ENCODE measurements at places on chromosomes 2 and 18.

GRCh38 chr2:33391529-33392255 is 84.8 kb upstream of the RASGRP3 start:
- no peak for DNase-seq

- DNase-seq = no peak
These were observed 67.2 kb upstream of the FRZB start for GRCh38 chr2:182933629-182934028.

DNA sequence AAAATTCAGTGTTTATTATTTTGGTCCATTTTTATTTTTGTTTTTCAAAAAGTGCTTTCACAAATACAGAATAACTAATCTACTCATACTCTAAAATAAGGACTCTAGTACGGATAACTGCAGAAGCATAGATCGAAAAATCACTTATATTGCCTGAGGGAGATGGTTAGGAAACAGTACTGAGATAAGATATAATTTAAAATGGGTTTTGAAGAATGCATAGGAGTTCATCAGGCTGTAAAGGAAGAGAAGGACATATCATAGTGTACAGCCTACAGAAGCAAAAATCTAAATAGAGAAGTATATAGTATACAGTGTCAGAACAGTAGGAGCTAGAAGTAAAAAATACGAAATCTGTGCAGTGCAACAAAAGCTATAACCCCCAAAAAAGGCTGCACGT is 247.4 kb downstream of the SOX11 start:
- no peak for DNase-seq

DNA sequence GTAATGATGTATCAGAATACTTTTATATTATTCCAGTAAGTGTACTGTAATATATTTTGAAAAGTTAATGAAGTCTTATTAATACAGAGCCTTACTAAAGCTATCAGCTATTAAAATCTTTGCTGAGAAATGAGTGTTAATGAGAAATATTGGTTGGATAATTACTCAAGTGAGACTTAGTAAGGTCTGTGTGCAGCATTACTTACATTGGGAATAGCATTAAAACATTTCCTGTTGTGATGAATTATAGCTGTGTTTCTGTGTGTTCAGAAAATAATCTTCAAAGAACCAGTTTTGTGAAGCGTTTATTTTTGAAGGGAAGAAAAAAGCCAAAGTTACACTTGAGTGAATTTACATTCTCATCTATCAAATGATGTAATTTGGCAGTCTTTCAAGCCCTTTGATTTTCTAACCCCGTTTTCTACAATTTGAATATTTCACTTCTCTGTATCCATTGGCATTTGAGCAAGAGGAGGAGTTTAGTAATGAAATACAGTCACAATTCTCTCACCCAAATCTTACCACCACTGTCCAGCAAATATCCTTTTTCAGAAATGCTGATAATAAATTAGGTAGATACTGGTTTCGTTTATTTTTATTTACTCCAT is 123.5 kb upstream of the BOD1L2 start:
- DNase-seq = no peak

DNA sequence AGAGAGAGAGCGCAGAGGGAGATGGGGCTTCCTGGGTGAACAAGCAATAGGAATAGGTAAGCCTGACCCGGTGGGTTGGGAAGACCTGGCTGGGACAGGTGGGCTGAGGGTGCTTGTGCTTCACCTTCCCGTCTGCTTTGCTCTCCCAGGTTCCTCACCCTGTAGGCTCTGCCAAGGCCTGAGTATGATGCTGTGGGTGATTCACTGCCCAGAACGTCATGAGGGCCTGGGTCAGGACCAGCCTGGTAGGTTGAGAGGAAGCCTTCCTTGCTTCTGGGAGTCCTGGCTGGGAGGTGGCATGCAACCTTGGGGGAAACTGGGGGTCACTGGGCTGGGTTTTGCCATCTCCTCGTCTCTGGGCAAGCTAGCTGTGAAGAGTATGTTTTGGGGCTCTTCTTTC is 220.2 kb upstream of the APCDD1 start:
- no peak for DNase-seq

- peak; percentile 61 for DNase-seq
These were observed 172 bp downstream of the PRKD3 start for GRCh38 chr2:37324536-37324785.

DNA sequence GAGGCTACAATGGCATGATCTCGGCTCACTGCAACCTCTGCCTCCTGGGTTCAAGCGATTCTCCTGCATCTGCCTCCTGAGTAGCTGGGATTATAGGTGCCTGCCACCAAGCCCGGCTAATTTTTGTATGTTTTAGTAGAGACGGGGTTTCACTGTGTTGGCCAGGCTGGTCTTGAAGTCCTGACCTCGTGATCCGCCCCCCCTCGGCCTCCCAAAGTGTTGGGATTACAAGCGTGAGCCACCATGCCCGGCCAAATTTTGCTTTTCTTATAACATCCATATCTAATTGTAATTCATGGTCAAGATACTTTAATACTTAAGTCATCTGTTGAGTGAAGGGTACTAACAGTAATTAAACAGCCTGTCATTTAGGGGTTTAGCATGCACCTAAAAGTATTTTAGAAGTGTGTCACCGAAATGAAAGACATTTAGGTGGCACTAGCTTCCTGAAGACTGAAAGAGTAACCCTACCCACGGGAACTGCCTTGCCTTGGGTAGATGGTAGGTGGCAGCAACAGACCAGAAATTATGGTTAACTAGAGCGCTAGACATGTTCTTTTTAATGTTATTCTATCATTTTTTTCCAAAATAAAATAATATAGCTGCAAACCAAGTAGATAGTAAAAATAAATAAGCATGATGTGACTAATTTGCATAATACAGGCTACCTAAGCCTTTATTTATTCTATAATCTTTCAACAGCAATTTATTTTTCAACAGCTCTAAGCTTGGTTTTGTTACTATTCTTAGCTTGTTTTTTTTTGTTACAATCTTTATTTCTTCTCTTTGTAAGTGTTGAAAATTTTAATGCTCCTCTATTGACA is 8.6 kb upstream of the ACYP2 start:
- DNase-seq = peak; percentile 16

GRCh38 chr18:9353596-9353995 is 19.0 kb downstream of the TWSG1 start:
- DNase-seq = no peak

DNA sequence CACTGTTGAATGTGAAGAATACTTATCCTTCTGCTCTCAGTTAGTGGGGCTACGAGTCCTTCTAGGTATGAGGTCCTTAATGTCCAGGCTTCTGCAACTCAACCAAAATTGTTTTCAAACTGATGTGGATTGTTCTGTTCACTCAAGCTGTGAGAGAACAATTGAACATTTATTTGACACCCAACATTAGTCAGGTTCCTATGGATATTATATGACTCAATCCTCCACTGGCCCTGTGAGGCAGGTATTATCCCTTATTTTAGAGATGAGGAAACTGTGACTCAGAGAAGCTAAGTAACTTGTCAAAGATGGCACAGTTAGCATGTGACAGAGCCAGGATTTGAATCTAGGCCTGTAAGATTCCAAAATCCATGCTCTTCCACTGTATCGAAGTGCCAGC is 1.2 kb upstream of the LYG2 start:
- no peak for DNase-seq

GRCh38 chr2:216683846-216684245 is 11.5 kb downstream of the IGFBP5 start:
- DNase-seq = no peak

DNA sequence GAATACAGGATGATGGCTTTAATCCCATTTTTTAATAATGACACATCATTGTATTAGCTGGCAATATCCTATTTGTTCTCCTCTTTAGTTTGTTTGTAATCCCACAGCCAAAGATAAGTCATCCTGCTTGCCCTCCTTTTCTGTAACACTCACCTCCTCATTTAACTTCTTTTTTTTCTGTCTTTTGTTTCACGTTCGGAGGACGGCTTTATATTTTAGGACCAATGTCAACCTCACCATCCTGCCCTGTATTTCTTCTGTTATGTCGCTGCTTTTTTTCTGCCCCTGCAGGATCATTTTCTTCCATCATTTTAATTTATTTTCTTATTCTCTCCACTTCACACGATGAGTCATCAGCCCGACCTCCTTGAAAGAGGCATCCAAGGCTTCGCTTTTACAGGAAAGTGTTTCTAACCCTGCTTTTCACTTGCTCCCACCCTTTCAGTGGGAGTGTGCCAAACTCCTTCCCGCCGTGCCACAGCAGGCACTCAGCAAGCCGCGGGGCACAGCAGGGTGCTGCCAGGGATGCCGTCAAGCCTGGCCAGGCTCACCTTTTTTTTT is 11.4 kb downstream of the RAB31 start:
- no peak for DNase-seq

- no peak for DNase-seq
These were observed 44.7 kb downstream of the PSD4 start for GRCh38 chr2:113218283-113219091.

GRCh38 chr2:96104487-96104861 is 11.9 kb downstream of the ADRA2B start:
- DNase-seq = peak; percentile 1

DNA sequence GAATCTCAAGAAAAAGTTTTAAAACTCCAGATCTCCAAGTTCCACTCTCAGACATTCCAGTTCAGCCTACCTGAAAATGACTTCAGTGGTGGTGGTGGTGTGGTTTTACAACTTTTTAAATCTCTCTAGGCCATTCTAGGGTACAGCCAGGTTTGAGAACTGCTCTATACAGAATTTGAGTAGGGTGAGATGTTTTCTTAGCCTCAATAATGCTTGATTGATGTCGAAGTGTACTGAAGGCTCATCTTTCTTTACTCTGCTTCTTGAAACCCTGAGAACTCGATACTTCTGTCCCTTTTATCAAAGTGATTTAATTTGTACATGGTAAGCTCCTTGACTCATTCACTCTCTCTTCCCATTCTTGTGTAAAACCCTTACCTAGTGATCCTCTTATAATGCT is 143.8 kb downstream of the FAM124B start:
- no peak for DNase-seq

- DNase-seq = no peak
These were observed 813.2 kb downstream of the RNF144A start for GRCh38 chr2:7730449-7730848.

- DNase-seq = no peak
These were observed 373.6 kb downstream of the CDH7 start for GRCh38 chr18:66124394-66124793.

DNA sequence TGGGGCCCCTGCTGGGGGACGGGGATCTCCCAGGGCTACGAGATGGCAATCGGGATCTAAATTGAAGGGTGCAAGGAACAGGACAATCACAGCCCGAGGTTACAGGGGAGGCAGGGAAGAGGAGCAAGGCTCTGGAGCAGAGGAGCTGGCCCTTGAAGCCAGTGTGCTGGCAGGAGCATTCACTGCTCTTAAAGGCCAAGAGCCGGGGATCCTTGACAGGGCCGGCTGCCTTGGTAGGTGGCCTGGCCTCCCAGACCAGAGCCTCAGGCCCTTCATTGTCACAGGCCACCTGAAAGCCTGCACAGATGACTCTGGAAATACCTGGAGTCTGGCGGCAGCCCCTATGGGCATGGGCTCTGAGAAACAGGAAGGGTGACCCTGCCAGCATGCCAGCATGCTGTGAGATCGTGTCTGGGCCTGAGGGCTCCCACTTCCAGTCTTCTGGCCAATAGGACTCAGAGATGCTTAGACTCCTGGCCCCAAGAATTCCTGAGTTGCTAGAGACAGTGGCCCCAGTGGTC is 38.7 kb downstream of the PDIA6 start:
- DNase-seq = no peak

GRCh38 chr2:15571729-15572128 is 10.6 kb upstream of the NBAS start:
- DNase-seq = no peak

GRCh38 chr18:25875551-25876240 is 214.7 kb downstream of the SS18 start:
- DNase-seq = no peak
